ENCODE measurements at places on chromosomes 7 and 10. TPM values are rescaled to one million over a fixed set of nuclear protein-coding genes. Genes with fewer than 3 reads are reported as not detected.

DNA sequence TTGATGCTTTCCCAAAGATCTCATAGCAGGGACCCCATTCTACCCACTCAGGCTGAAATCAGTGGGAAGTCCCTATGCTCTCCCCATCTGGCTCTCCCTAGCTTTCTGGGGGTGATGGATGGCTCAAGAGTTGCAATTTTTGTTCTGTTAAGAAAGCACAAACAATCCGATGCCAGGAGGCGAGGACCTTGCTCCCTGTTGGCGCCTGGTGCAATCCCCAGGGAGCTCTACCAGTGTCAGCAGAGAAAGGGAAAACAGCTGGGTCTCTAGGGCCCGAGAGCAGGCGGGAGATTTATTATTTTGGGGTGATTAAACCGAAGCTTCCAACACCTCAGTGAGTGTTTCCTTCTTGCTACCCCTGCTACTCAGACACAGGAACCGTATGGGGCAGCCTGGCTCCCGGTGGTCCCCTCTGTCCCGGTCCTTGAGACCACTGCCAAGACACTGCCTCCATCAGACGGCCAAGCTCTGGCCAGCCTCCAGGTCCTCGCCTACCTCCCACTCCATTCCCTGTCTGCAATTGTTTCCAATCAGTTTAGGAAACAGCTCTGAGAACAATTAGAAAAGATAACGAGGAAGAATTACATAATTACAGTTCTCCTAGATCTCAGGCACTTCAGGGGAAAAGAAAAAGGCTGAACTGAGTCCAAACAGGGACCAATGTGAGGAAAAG lies 147.9 kb downstream of the PLXNA4 start:
- no peak overlapping the region for H3K4me3 ChIP-seq
- H3K4me1 ChIP-seq: peaks cover 5% of the 10 kb centered on the region
- no peak overlapping the region for H3K27ac ChIP-seq
- DNase-seq: no peak
- no peaks in the 10 kb centered on the region for H3K36me3 ChIP-seq

GRCh38 chr10:533186-533585 lies 156.3 kb downstream of the DIP2C start:
- no peaks in the 10 kb centered on the region for H3K27me3 ChIP-seq
- peaks cover 6% of the 10 kb centered on the region for H3K4me1 ChIP-seq
- no peak overlapping the region for H3K4me3 ChIP-seq
- no peaks in the 10 kb centered on the region for H3K36me3 ChIP-seq
- DNase-seq: no peak

DNA sequence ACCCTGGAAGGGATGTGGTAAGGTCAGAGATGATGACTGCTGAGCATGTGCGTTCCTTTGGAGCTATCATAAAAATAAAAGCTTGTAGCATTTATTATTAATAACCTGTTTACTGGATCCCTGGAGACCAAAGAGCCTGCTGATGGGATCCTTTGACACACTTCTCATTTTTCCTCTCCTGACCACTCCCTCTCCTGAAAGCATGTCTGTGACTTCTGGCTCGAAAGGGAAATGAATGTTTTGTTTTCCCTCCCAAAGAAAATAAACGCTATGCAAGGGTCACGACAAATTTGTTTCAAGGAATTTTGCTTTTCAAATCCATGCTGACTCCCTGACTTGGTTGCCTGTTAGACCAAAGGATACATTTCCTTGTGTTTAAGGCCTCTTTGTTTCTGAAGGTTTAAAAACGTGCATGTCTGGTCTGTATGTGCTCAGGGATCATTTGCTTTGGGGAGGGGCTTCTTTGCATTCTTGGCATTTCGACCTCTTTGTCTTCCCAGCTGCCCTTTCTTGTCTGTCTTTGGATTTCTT lies 185.1 kb upstream of the AGK start:
- peak; percentile 22 for DNase-seq
- H3K4me1 ChIP-seq: peaks cover 9% of the 10 kb centered on the region
- H3K4me3 ChIP-seq: no peak overlapping the region
- H3K27ac ChIP-seq: no peak overlapping the region
- H3K27me3 ChIP-seq: no peaks in the 10 kb centered on the region

DNA sequence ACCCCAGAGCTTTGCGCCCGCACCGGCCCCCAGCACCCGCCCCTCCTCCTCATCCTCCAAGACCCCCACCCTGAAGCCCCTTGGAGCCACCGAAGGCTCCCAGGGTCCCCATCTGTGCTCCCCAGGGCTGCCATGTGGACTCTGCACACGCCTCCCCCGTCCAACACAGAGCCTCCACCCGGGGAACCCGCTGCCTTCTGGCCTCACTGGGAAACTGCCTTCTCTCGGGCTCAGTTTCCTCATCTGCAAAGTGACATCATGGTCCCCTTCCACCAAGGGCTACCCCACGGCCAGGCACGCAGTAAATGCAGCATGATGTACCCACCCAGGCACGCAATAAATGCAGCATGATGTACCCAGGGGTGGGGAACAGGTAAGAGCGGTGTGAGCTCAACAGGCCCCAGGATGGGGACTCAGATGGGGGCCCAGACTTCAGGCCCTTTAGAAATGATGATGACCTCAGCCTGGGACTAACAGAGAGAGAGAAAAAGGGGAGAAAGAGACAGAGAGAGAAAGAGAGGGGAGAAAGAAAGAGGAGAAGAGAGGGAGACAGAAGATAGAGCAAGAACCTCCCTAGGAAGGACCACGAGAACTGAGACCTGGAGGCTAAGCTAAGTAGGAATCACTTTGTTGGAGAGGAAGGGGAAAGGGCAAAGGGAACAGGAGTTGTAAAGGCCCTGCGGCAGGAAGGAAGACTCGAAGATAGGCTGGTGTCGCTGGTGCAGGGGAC lies 2.5 kb upstream of the MICALL2 start:
- H3K4me3 ChIP-seq: no peak overlapping the region
- peaks cover 3% of the 10 kb centered on the region for H3K27me3 ChIP-seq
- no peaks in the 10 kb centered on the region for H3K36me3 ChIP-seq
- H3K4me1 ChIP-seq: peaks cover 56% of the 10 kb centered on the region
- DNase-seq: no peak

GRCh38 chr7:90270431-90271178 lies 25.6 kb downstream of the CFAP69 start:
- no peaks in the 10 kb centered on the region for H3K36me3 ChIP-seq
- no peak overlapping the region for H3K4me3 ChIP-seq
- no peaks in the 10 kb centered on the region for H3K27me3 ChIP-seq
- no peak overlapping the region for H3K27ac ChIP-seq
- H3K4me1 ChIP-seq: no peaks in the 10 kb centered on the region
- no peak for DNase-seq

DNA sequence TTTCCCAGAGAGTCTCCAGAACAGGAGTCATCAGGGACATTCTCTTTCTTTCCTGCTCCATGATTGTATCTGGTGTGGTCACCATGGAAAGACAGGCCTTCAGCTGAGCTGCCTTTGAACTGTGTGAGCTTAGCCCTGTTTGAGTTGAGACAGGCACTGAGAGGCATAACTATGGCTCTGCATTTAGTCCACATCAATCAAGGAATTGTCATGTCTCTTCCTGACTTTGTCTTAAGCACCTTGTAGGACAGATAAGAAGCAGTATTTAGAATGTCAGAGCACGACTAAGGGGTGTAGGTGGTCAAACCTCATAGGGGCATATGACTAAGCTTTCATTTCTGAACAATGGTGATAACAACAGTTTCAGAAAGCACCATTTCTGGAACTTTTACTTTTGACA lies 53.5 kb downstream of the EPDR1 start:
- H3K36me3 ChIP-seq: no peaks in the 10 kb centered on the region
- no peak overlapping the region for H3K27ac ChIP-seq
- H3K4me1 ChIP-seq: peaks cover 4% of the 10 kb centered on the region
- no peak overlapping the region for H3K4me3 ChIP-seq
- H3K27me3 ChIP-seq: peaks cover 2% of the 10 kb centered on the region

DNA sequence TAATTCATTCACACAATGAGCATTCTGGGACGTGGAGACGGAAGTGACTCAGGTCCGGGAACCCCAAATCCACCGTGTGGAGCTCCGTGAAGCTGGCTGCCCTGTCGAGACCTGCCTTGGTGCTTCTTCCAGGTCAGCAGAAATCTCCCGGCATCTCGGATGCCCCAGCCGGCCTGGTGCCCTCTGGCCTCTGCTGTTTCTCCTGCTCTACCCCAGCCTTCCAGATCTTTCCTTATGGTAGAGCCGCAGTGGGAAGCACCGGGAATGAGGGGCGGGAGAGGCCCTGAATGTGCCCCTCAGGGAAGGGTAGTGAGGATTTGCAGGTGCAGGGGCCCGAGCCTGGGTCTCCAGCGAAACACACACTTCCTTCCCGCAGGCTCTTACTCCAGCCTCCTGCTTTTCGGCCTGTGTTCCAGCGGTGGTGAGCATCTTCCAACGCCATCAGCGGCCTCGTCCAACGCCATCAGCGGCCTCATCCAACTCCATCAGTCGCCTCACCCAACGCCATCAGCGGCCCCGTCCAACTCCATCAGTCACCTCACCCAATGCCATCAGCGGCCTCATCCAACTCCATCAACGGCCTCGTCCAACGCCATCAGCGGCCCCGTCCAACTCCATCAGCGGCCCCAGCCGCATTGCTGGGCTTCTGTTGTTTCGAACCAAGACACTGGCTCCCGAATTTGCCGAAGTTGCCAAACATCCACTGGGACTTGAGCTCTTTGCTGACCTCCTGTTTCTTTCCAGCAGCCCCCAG lies 57.1 kb upstream of the PDGFA start:
- no peaks in the 10 kb centered on the region for H3K27me3 ChIP-seq
- H3K4me1 ChIP-seq: peaks cover 67% of the 10 kb centered on the region
- peaks cover 5% of the 10 kb centered on the region for H3K36me3 ChIP-seq

DNA sequence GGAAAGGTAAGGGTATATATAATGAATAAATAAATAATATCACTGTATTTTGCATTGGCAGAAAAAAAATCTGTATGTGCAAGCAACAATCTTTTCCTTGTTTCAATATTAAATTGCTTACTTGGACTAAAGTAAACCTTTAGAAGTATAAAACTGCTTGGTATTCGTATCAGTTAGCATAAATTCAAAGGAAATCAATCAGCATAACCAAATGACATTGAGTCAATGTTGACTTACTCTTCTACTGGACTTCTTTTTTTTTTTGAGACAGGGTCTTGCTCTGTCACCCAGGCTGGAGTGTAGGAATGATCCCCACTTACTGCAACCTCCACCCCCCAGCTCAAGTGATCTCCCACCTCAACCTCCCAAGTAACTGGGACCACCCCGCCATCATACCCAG lies 42.3 kb upstream of the KMT2C start:
- H3K4me3 ChIP-seq: no peak overlapping the region
- no peaks in the 10 kb centered on the region for H3K27me3 ChIP-seq
- H3K36me3 ChIP-seq: no peaks in the 10 kb centered on the region
- no peak overlapping the region for H3K27ac ChIP-seq
- no peak for DNase-seq

DNA sequence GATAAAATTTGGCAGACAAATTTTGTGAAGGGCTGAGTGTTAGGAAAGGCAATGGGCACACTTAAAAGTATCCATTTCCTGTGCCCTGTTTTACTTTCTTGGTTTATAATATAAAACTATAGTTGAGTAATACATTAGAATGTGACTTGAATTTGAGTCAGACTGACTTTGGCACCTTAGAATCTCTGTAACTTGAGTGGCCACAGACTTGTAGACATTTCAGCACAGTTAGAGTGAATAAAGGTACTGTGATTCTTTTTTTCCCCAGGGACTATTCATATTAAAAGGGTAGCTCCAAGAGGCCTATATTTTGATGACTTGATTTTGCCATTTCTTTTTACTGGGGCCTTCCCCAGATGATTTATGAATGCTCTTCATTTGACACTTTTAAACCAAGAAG lies 22.4 kb downstream of the GBF1 start:
- H3K4me1 ChIP-seq: peaks cover 20% of the 10 kb centered on the region
- no peak overlapping the region for H3K4me3 ChIP-seq
- no peaks in the 10 kb centered on the region for H3K27me3 ChIP-seq
- H3K36me3 ChIP-seq: peaks cover 14% of the 10 kb centered on the region

DNA sequence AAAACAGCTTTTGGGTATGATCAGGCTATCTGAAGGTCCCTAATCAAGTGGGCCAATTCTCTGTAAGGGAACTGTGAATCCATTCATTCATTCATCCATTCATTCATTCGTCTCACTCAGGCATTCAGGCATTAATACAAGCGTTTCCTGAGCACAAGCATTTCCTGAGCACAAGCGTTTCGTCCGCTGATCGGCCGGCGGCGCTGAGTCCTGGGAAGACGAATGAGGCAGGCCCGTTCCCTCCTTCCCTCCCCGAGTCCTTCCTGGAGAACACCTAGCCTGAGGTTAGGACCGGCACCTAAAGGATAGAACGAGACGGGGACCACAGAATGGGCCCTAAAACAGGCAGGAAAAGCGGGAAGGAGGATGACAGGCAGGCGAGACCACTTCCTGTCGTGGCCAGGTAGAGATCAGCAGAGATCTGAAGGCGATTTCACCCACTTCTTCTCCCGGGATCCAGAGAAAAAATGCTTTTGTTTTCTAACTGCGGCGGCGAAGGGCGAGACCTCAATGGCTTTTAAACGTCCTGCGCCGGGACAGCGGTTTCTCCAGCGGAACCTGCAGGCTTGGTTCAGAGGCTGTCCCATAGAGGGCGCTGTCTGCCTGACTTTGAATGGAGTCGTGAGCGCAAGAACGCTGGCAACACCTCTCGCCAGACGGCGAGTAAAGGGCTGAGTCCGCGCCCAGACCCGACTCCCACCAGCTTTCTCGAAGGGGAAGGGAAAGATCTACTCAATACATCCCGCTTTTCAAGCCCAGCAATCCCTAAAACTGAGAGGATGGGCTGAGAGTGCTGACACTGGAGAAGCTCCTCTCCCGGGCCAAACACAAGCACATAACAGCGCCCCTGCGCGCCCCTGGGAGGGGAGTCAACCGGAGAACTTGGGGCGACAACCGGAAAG lies 2.9 kb upstream of the HMX3 start:
- peak; percentile 93 for DNase-seq
- no peak overlapping the region for H3K4me3 ChIP-seq
- H3K27ac ChIP-seq: no peak overlapping the region
- H3K27me3 ChIP-seq: peaks cover 85% of the 10 kb centered on the region

DNA sequence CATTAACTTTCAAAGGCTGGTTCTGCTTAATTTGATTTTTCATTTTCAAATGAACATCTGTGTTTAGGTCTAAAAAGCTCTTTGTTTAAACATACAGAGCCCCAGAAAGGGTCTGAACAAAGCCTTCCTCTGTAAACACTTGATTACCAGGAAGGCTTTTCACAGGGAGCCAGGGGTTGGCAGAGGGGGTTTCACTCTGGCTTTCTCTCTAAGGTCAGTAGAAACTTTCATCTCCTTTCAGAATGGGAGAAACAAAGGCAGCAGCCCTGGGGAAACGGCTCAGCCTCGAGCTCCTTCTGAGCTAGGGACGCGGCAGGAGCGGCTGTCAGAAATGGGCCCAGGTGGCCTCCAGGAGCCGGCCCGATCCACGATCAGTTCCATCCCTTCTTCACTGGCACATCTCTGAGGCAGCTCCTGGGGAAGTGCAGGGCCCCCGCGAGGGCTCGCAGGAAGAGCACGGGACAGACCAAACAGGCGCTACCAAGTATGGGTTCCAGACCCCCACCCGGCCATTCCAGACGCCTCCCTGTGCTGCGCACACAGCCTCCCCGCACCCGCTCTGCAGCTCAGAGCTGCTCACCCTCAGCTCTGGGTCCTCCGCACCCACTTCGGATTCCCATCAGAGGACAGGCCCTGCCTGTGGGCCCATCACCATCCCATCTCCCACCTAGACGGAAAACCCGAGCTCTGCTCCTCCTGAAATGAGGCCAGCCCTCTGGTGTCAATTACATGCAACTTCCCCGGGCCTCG lies 124.1 kb downstream of the MAD1L1 start:
- no peaks in the 10 kb centered on the region for H3K27me3 ChIP-seq
- peaks cover 82% of the 10 kb centered on the region for H3K4me1 ChIP-seq
- no peak overlapping the region for H3K4me3 ChIP-seq
- peak overlapping the region; percentile 59 for H3K27ac ChIP-seq
- H3K36me3 ChIP-seq: no peaks in the 10 kb centered on the region
- no peak for DNase-seq

Gene NKX1-2
- total RNA-seq: not detected

Gene MRPS33
- 79.5 TPM for total RNA-seq

Gene SPDYE1
- total RNA-seq: not detected

Gene ITGB8
- 7.5 TPM for total RNA-seq

Gene UBN2
- total RNA-seq: 9.3 TPM
